Stimulated activated CD8-positive, alpha-beta memory T cell treated with anti-CD3 and anti-CD28 coated beads, Interleukin-2, amount 100 ng/mL, for 1 hour (primary cell): ENCODE measurements at places on chromosomes 7 and 10.

DNA sequence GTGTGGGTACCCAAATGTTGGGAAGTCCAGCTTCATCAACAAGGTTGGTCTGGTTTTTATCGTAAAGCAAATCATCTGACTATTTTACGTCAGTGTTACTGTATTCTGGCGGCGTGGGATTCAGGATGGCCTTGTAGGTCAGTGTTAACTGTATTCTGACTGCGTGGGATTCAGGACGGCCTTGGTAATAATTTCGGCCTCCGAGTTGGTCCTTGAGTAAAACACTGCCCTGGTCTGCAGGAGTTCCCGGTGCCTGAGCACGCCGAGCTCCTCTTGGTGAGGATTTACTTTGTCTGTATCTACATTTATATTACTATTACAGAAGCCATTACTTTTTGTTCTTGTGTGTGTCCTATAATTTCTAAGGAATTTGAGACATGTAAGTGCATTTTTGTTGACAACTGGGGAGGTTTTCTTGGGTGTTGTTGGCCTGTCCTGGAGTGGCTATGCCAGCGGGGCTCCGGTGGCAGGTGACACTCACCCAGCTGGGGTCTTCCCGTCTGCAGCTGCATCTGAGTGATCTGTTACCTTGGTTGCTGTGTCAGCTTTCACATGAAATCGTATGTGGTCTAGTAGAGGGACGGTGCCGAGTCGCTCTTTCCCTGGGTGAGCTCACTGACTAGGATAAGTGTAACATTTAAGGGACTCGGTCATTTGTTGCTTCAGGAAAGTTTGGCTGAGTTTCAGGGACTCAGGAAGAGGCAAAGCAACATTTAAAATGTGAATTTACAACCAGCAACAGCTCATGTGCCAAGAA lies 9.2 kb downstream of the GTPBP4 start:
- no peak for DNase-seq

DNA sequence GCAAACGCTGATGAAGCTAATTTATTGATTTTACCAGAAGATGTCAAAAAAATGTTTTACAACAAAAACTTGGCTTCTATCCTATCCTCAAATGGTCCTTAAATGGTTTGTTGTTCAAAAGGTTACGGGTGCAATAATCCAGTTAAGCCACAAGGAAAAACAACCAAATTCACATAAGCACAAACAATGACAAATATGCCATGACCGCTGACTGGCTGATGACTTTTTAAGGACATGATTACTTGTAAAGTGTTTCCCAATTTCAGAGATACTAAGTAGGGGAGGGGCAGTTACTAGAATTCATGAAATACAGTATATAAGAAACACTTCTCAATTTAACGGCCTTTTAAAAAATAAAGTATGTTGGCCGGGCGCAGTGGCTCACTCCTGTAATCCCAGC lies 28.8 kb downstream of the ABI1 start:
- no peak for DNase-seq

GRCh38 chr7:141074162-141074991 lies 513 bp downstream of the TMEM178B start:
- no peak for DNase-seq

DNA sequence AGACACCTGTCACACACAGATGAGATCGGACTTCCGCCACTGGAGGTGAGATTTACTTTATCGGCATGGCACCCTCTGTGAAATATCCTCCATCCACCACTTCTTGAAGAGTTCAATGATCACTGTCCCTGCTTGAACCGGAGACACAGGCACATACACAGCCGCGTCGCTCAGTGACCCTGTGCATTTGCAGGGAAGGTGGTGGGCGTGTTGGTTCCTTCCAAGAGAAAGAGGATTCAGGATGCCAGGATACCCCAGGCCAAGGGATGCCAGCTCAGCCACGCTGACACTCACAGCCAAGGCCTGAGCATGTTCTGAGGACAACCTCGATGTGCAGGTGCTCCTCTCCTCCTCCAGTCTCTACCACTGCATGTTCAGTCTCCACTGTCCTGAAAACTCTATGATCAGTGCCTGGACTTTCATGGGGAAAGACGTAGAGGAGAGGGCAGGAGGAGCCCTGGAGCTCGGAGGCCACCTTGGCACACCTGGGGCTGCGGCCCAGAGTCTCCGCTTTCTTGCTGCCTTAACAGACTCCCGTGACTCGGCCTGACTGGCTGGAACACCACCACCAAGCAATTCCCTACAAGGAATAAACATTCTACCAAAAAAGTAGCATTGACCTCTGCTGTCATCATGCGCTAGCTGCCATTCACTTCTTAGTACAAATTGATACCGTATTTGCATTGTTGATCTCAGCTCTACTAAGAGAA lies 115.2 kb downstream of the TCERG1L start:
- no peak for DNase-seq

- no peak for DNase-seq
Measured at GRCh38 chr7:36316319-36316718, 73.3 kb upstream of the ANLN start.

DNA sequence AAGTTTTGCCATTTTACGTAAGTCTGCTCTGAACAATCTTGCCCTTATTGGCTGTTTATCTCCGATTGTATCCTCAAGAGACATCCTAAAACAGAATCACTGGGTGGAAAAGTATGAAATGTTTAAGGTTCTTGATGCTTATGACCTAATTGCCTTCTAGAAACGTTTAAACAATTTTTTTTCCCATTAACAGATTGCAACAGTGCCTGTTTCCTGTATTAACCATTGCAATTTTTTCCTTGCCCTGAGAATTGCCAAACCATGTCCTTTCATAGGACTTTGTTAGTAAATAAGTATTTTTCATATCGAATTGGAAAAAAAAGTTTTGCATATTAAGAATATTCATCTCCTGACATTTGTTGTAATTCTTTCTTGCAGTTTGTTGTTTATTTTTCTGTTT lies 639.8 kb downstream of the INHBA start:
- DNase-seq, result no peak

DNA sequence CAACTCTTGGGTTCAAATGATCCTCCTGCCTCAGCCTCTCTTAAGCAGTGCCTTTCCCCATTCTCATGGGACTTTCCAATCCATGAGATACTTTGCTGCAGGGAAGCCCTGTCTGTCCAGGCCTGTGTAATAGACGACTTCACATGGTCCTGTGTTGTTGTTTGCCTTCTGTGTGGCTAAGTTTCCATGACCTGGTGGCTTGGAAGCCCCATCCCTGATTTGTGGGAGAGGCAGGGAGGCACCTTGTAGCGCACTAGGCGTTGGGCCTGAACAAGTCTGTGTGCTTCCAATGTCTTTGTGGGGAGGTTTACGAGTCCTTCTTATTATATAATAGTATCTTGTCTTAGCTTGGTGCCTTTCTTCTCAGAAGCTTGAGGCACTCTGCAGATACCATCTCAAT lies 49.1 kb downstream of the TCF7L2 start:
- DNase-seq, result no peak

DNA sequence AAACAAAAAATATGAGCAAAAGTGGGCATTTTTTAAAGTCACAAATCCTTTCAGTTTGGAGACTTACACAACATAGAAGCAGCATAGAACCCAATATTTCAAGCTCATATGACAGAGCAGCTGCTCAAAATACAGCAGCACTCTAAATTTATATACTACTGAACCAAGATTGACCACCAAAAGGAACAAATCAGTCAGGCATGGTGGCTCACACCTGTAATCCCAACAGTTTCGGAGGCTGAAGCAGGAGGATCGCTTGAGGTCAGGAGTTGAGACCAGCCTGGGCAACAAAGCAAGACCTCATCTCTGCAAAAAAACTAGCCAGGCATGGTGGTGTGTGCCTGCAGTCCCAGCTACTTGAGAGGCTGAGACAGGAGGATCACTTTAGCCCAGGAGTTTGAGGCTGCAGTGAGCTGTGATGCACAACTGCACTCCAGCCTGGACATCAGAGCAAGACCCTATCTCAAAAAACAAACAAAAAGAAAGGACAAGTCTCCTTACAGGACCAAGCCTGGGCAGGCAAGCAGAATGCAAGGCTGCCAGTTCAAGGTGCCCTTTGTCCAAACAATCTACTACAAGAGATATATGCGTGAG lies 40.0 kb downstream of the PARD3 start:
- no peak for DNase-seq

- no peak for DNase-seq
Measured at GRCh38 chr10:68560186-68560942, at the start of gene TET1. TSS of gene TET1 (plus strand) at chr10:68560337. CDS start at chr10:68572339, 12,002 bp downstream.

DNA sequence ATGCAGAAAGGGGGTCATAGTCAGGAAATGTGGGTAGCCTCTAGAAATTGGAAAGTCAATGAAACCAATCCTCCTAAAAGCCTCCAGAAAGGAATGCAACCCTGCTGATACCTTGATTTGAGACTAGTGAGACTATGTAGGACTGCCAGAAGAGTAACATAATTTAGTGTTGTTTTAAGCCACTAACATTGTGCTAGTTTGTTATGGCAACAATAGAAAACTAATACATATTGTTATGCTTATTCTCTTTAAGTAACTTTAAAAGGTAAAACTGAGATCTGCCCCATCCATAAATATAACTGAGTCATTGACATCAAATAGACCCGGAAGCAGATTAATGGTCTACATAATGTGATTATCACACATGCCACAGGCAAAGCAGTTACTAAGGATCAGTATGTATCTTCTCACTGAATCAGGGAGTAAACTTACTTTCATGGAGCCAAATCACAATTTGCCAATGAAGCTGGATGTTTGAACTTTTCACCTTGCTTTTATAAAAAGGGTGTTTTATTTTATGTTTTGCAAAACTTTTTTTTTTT lies 146.4 kb upstream of the TMEM106B start:
- no peak for DNase-seq

DNA sequence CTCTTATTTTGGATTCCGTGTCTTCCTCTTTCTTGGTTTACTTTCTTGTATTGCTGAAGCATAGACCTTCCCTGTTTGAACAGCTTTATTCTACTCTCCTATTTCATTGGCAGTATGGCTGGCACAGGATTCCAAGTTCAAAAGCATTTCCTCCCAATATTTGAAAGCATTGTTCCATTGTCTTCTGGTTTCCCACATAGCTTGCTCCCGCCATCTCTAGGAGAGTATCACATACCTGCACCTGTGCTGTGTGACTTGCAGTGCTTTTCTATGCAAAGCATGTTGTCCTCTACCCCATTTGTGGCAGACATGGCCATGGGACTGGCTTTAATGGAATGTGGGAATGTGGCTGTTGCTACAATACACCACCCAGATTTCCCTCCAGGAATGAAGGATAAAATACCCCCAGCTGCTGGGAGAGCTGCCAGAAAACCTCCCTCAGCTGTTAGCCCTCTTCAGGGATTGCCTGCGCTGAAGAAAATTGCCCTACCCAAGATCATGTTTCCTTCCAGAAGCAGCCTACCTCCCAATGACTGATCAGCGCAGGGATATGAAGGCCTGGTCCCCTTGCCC lies 6.9 kb upstream of the MYOF start:
- DNase-seq, result no peak

- DNase-seq, result no peak
Measured at GRCh38 chr10:48429309-48429708, 122.8 kb downstream of the MAPK8 start.

DNA sequence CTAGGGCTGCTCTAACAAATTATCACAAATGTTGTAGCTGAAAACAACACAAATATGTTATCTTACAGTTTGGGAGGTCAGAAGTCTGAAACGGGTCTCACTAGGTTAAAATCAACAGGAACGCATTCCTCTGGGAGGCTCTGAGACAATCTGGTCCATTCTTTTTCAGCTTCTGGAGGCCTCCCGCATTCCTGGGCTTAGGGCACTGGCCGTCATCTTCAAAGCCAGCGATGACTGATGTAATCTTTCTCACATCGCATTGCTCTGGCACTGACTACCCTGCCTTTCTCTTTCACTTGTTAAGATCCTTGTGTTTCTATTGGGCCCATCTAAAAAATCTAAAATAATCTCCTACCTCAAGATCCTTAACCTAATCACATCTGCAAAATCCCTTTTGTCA lies 1071.5 kb upstream of the C7orf33 start:
- DNase-seq, result no peak

- DNase-seq, result no peak
Measured at GRCh38 chr10:100858261-100858660, 54.5 kb upstream of the SLF2 start.

- DNase-seq, result no peak
Measured at GRCh38 chr10:80283119-80283518, 6.3 kb downstream of the MAT1A start.

- DNase-seq, result peak; percentile 4
Measured at GRCh38 chr10:123009105-123009820, 457 bp downstream of the ACADSB start.

GRCh38 chr7:93249491-93250148 lies 17.5 kb downstream of the VPS50 start:
- no peak for DNase-seq

- no peak for DNase-seq
Measured at GRCh38 chr10:96176985-96177384, 46.9 kb downstream of the ZNF518A start.

- DNase-seq, result no peak
Measured at GRCh38 chr7:138934861-138935260, 46.3 kb downstream of the KIAA1549 start.

DNA sequence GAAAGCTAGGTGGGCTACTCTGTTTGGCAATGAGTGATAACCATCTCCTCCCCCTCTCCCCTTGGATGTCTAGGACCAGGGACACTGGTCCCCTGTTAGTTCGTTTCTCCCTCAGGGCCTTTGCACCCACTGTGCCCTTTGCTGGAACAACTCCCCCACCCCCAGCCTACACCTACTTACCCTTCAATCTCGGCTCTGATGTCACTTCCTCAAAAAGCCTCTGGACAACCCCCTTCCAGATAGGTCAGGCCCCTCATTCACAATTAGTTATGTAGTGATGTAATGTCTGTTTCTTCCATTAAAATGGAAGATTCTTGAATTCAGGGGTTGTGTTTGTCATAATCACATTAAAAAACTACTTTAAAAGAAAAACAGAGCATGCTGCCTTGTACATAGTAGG lies 152.9 kb downstream of the SNX10 start:
- no peak for DNase-seq

GRCh38 chr7:155580367-155580766 lies 34.0 kb upstream of the CNPY1 start:
- no peak for DNase-seq

DNA sequence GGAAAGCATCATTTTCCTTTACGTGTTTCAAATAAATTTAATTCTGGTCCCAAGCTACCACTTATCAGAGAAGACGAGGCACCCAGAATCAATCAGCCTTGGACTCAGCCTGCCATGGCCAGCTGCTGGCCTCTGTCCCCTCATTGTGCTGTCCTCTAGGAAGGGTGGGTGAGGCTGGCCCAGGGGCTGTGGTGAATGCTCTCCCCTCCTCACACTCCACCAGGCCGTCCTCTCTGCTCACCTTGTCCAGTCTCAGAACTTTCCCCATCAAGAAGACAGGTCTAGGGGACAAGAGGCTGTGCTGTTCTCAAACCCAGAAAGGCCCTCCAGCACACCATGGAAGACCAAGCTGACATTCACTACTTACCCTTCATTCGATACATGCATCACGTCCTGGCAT lies 36.4 kb downstream of the CXCL12 start:
- no peak for DNase-seq

DNA sequence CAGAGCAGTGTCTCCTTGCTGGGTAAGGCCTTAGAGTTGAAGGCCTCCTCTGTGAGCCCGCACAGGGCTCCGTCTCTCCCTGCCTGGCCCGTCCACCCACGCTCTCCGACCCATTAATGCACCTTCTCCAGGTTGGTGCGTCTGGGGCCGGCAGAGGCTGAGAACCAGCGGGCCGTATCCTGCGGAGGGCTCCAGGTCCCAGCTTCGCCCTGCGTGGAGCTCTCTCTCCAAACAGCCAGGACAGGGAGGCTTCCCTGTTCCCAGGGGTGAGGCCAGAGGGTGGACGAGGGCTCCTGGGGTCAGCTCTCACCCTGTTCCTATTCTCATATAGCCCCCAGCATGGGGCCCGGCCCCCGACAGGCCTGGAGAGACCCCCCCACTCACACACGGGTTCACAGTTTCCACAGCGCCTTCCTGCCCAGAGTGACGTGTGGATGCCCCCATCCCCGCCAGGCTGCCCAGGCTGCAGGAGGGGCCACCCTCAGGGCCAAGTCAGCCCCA lies 34.6 kb downstream of the GET4 start:
- DNase-seq, result no peak
